Diencephalon (tissue), 1 donor: ENCODE measurements at places on chromosomes 7 and 10. TPM values are rescaled to one million over a fixed set of nuclear protein-coding genes. Genes with fewer than 3 reads are reported as not detected.

SPDYE5 gene
- total RNA-seq = not detected

FAM20C gene
- 30.7 TPM for total RNA-seq

RTKN2 gene
- 10.6 TPM for total RNA-seq

OPN1SW gene
- total RNA-seq = not detected

PRKCQ gene
- 5.3 TPM for total RNA-seq

LRRD1 gene
- total RNA-seq = 0.92 TPM

HMX2 gene
- total RNA-seq = 0.92 TPM

TAS2R4 gene
- total RNA-seq = 4.4 TPM

ZNF518A gene
- 66.4 TPM for total RNA-seq

GPR146 gene
- total RNA-seq = 3.2 TPM

SEMA3C gene
- 74.7 TPM for total RNA-seq

SLC39A12 gene
- 20.1 TPM for total RNA-seq

XPNPEP1 gene
- total RNA-seq = 92.5 TPM

SPOCK2 gene
- 207 TPM for total RNA-seq
